Foreskin melanocyte (primary cell): ENCODE measurements at places on chromosomes 11 and 22.
A peak's percentile ranks its signal among the peaks of the same experiment; 100 is the strongest.

GRCh38 chr11:12958986-12959385 is 50.1 kb upstream of the RASSF10 start:
- DNase-seq = no peak

DNA sequence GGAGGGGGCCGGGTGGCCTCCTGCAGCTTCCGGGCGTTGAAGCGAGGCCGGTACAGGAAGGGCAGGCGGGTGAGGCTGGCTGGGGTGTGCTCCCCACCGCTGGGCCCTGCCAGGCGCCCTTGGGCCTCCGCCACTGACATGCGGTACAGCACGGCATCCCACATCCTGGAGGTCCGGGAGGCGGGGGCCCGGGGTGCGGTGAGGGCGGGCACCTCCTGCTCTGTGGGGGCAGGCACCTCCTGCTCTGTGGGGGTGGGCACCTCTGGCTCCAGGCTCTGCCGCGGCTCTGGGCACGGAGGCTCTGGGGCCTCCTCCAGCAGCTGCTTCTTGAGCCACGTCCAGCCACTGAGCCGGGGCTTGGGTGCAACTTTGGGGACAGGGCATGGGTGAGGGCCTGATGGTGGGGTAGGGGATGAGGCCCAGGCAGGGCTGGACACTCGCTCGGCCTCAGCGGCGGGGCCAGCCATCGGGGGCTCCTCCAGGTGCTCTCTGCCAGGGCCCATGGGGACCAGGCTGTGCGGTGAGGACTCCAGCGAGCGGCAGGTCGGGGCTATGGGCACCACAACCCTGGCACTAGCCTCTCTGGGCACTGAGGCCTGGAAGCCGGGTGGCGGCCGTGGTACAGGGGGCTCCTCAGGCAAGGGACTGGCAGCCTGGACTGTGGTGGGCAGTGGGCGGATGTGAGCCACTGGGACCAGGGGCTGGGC is 2.3 kb downstream of the PRR33 start:
- no peak for DNase-seq

DNA sequence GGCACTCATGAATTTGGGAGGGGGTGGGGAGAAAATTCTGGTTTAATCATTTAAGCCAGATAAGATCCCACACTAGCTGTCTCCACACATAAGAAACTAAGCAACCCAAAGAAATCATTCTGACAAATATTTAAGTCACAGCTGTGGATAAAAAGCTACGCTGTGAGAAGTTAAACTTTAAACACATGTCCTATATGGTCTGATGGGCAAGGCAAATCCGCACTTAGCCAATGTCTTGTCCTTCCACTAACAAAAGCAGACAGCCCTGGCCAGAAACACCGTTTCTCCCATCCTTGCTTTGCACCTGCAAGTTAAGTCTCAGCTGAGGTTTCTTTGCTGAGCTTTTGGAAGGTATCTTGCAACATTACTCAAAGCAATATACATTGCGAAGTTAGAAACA is 68.0 kb downstream of the ETS1 start:
- DNase-seq = no peak

- no peak for DNase-seq
Measured at GRCh38 chr22:36725366-36726006, 21.9 kb upstream of the CACNG2 start.

DNA sequence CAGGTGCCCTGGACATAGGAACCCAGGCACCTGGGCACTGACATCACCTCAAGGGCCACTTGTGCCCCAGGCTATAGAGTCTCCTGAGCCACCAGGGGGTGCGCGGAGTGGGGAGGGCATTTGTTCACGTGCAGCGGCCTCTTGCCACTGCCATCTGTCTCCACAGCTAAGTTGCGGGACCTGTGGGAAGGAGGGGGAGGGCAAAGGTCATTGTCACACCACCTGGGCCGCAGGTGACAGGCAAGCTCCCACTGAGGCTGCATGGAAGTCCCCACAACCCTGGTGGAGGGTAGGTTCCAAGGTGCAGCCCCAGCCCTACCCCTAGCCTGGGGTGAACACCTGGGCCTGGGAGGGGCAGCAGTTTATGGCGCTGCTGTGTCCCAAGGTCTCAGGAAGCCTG is 79.5 kb downstream of the PIWIL3 start:
- no peak for DNase-seq

- DNase-seq = no peak
Measured at GRCh38 chr11:7687386-7687785, 14.1 kb upstream of the CYB5R2 start.

DNA sequence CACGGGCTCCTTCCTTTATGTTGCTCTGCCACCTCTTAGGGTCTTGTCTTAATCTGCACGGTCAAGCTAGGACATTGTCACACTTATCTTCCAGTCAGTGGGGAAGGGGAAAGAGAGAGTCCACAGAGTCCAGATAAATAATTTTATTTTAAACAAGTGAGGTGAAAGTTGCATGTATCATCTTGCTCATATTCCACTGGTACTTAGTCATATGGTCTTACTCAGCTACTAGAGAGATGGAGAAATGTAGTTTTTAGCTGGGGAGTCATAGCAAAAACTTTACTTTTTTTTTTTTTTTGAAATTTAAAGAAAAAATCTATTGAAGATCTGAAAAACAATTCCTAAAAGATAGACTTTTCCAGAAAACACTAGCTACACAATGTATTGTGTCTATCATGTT is 29.0 kb downstream of the PDE3B start:
- DNase-seq = no peak

DNA sequence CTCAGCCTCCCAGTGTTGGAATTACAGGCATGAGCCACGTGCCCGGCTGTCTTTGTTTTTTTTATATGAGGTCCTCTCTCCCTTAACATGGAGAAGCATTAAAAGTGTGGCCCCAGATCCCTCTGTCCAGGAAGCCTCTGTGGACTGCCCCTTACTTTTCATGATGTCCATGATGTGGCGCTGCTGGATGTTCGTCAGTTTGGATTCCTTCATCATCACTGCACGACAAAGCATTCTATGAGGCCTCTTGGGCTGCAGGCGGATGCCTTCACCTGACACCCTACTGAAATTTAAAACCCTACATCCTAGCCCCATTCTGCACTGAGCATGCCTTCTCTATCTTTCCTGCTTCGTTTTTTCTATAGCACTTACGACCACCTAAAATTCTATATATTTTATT is 2.1 kb downstream of the C22orf23 start:
- no peak for DNase-seq

- DNase-seq = no peak
Measured at GRCh38 chr11:58774164-58774593, 42.4 kb upstream of the GLYAT start.

DNA sequence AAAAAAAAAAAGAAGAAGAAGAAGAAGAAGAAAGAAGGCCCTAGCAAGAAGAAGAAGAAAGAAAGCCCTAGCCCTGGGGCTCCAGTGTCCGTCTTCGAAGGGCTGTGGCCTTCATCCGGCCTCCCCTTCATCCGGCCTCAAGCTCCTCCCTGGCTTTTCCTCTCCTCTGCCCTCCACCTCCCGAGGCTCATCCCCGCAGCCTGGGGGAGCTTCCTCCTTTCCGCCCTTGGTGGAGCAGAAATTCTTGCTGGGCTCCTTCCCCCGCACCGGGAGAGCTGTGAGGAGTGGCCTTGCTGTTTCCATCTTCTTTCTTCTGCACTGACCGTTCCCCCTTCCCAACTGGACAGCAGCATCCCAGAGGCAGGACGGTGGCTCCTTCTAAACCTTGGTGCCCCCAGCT is 9.5 kb upstream of the LTO1 start:
- no peak for DNase-seq

DNA sequence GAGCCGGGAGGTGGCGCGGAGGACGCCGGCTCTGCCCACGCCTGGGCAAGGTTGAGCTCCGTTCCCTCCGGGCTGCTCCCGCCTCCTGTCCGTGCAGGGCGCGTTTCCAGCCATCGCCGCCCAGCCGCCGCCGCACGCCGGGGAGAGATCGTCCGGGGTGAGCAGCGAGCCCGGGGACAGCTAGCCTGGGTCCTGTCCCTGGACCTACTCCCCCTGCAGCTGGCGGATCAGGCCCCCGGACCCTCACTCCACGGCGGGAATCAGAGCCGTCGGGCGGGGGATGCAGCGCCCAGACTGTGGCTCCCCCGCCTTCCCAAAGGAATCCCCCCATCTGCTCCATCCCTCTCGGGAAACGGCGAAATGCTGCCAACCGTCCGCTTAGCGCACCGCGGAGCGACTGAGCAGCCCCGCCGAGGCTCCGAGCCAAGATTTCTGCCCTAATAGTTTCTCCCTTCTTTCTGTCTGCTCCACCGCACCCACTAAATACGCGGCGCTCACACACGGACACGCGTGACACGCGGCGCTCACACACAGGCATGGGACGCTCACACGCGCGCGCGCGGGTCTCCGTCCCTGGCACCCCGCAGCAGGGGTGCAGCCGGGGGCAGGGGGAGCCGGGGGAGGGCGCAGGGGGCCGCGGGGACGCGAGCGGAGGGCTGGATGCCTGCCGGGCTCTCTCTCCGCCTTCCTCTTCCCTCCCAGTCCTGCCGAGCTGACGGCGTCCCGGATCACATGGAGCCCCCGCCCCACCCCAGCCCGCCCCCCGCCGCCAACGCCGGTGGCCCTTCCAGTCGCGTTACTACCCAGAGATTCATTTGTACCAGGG is at the start of gene KCNJ5:
Gene KCNJ5, plus strand, starts transcription at position 814 of the 826 bp plus-strand sequence. CDS start 19,918 bp downstream, outside the sequence.
- DNase-seq = no peak

DNA sequence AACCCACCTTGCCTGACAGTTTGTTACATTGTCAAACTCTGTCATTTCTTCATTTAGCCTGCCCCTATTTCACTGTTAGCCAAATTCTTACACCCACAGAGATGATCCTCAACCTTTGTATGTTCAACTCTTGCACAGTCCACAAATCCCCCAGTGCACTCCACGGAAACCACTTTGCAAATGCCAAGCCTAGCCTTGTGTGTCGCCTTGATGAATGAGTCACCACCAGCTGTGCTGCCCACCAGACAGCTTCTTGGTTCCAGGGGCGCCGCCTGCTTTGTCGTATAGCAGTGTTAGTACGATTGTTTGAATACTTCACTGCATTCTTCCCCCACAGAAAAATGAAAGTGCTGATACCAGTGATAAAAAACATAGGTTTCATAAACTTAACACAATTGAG is 686.3 kb downstream of the NTM start:
- no peak for DNase-seq

GRCh38 chr11:10376061-10376460 is 71.2 kb downstream of the ADM start:
- no peak for DNase-seq

DNA sequence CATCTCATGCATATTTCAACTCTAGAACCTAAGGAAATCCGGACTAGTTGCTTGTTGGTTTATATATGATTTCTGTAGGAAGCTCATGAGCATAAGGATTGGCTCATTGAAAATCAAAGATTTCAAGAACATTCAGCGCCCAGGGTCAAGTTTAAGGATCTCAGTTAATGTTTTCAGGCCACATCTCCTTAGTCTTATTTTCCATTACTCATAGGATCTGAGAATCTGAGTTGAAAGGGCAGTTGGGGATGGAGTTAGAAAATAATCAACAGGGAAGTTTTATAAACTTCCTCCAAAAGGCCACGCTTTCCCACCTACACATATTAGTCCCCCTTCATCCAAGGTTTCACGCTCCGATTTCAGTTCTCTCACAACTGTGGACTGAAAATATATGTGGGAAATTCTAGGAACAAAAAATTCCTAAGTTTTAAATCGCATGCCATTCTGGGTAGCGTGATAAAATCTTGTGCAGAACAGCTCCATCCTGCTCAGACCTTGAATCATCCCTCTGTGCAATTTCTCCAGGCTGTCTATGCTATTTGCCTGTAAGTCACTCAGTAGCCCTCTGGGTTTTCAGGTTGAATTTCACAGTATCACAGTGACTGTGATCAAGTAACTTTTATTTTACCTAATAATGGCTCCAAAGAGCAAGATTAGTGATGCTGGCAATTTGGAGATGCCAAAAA is 160.2 kb downstream of the KIRREL3 start:
- DNase-seq = peak; percentile 71

DNA sequence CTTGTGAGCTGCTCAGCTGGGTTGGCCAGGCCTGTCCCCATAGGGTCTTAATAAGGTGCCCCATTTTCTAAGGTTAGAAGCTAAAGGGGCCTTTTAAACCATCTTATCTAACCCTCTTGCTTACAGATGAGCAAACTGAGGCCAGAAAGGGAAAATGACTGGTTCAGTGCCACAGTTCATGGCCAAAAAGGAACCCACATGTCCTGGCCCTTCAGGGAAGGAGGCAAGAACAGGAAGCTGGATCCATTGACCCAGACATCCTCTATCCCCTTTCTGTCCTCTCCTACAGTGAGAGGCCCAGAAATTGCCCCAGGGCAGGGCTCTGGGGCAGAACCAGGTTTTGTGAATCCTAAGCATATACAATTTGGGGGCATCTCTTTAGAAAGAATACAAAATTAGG is 10.0 kb downstream of the PRG3 start:
- DNase-seq = no peak

GRCh38 chr22:37525073-37525745 is 6.0 kb upstream of the CARD10 start:
- peak; percentile 68 for DNase-seq
